SK-MEL-5 (cell line): ENCODE measurements at places on chromosomes 16 and 17. TPM values are rescaled to one million over a fixed set of nuclear protein-coding genes. Genes with fewer than 3 reads are reported as not detected.
A peak's percentile ranks its signal among the peaks of the same experiment; 100 is the strongest.

DNA sequence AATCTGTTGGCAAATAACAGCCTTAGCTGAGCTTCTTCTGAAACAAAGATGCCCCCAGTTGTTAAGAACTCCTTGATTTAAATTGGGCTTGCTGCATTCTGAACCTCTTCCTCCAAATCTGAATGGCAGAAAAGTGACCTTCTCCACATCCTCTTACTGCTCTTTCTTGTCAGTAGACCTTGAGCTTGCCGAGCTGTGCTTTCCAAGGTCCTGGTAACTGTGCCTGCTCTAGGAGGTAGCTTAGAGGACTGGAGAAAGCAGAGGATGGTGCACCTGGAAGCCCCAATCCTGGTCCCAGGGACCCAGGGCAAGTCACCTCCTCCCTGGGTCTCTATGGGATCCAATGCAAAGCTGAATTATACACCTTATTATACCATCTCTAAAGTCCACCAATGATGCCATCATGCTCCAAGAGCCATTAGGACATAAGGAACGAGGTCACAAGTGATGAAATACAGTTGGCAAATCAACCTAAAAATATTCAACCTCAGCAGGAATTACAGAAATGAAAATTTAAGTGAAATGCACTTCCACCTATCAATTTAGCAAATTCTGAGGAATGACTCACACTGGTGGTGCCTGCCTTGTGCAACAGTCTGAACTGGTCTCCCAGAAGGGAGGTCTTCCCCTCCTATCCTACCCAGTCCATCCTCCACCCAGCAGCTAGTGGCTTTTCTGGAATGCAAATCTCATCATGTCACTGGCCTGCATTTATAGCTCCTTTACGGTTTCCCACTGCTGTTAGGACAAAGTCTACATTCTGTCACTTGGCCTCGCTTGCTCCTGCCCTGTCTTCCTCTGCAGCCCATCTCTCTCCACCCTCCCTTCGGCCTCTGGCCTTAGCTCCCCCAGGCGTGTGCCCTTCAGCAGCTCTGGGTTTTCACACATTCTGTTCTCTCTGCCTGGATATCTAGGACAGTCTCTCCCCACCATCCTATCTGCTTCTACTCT, 36.6 kb downstream of the TOM1L2 start:
- DNase-seq, result no peak

Gene ITGAL
- total RNA-seq, result not detected in 2 replicates

DNA sequence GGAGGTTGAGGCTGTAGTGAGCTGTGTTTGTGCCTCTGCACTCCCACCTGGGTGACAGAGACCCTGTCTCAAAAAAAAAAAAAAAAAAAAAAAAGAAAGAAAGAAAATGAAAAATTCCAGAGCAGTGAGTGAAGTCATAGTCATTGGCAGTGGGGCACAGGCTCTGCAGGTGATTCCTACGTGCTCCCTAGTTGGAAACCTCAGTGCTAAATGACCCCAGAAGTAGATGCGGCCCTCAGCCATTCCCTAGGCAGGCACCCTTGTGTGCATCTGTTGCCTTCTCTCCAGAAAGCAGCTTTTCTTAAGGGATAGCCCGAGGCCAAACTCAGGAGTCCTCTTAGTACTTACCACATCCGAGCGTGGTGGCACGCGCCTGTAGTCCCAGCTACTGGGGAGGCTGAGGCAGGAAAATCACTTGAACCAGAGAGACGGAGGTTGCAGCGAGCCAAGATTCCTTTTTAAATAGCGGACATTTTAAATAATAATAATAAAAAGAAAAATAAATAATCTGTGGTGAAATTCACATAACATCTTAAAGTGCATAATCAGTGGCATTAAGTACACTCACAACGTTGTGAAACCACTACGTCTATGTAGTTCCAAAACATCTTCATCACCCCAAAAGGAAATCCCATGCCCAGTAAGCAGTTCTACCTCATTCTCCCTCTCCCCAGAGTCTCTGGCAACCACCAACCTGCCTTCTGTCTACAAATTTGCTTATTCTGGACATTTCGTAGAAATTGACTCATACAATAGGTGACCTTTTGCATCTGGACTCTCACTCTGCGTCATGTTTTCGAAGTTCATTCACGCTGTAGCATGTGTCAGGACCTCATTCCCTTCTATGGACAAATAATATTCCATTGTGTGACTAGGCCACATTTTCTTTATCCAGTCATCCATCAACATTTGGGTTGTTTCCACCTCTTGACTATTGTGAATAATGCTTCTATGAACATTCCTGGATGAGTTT, 12.5 kb upstream of the SPHK1 start:
- peak; percentile 84 for DNase-seq

GRCh38 chr16:48164907-48165715, 9.3 kb upstream of the ABCC12 start:
- DNase-seq, result peak; percentile 82

- DNase-seq, result peak; percentile 66
These were observed 28.4 kb upstream of the MED13 start for GRCh38 chr17:62093188-62094155.
